Ascending aorta (tissue), 2 donors: ENCODE measurements at places on chromosomes 13 and 19.

- H3K27me3 ChIP-seq = no peaks in the 10 kb centered on the region
- no peak overlapping the region for H3K4me3 ChIP-seq
- peaks cover 3% of the 10 kb centered on the region for H3K36me3 ChIP-seq
- H3K27ac ChIP-seq = no peak overlapping the region
- H3K4me1 ChIP-seq = no peaks in the 10 kb centered on the region
Measured at GRCh38 chr13:27112006-27112405, 59.6 kb downstream of the USP12 start.

GRCh38 chr13:59354665-59355369, 808.9 kb downstream of the DIAPH3 start:
- no peaks in the 10 kb centered on the region for H3K27me3 ChIP-seq
- H3K4me1 ChIP-seq = no peaks in the 10 kb centered on the region
- H3K4me3 ChIP-seq = no peak overlapping the region
- H3K27ac ChIP-seq = no peak overlapping the region

DNA sequence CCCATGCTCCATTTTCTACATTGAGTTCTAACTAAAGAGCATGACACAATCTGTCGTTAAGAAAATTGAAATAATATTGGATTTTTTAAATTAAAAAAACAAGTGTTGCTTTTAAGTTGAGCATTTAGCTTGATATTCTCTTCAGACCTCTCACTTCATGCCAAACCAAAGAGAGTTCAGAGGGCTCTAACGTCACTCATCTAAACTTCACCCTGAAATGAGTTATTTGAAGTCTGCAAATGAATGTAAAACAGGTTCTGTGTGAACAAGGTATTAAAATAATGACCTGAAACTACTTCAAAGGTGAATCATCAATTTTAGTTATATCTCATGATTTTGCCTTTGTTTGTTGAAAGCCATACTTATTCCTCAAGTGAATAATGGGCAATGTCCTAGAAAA, 61.8 kb downstream of the MRPL57 start:
- no peaks in the 10 kb centered on the region for H3K36me3 ChIP-seq
- no peak overlapping the region for H3K4me3 ChIP-seq
- H3K27me3 ChIP-seq = no peaks in the 10 kb centered on the region
- H3K4me1 ChIP-seq = no peaks in the 10 kb centered on the region
- H3K27ac ChIP-seq = no peak overlapping the region
- no peak for DNase-seq

DNA sequence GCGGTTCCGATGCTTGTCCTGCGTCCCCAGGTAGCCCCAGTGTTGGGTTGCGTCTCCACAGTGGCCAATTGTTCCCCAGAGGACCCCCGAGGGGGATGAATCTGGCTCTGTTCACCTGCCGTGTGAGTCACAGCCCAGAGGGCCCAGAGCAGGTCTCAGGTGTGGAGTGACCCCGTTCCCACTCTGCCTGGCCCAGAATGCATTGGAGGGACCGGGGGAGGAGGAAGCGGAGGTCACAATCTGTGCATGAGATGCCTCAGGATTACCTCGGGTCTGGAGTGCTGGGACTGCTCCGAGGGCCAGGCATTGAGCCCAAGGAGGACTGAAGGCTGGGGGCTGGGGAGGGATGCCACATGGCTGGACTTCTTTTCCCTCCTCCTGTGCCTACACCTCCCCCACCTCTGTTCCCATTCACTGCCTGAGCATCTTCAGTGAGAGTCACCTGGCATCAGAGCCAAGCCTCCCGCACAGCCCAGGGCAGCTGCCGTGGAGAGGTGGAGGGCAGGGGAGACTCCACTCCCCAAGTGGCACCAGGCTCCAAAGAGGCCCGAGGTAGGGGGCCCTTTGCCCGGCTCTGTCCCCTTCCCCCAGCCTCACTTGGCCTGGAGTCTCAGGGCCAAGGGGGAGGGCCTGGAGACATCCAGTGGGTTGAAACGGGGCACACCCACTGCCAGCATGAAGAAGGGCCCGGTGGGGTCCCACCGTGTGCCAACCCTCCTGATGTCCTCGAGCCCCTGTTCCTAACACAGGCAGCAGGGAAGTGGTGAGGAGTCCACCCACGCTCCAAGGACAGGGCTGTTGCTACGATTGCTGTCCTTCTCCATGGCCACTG, 81.1 kb downstream of the CHST8 start:
- H3K27me3 ChIP-seq = no peaks in the 10 kb centered on the region
- H3K27ac ChIP-seq = no peak overlapping the region
- DNase-seq = no peak
- H3K36me3 ChIP-seq = no peaks in the 10 kb centered on the region

DNA sequence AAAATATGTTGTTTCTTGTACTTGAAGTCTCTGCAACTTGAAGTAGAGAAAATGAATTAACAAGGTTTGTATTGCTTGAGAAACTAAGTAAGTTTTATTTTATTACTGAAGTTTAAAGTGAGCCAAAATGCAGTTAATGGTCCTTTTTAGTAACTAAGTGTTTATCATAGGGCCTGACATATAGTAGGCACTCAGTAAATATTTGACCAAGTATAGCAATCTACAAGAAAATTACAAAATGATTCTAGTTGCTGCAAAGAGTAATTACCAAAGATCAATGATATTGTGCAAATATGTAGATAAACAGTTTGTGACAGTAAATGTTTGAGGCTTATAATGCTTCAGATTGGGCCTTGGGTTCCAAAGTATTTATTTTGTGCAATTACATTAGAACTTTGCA, 2.4 kb upstream of the XPO4 start:
- H3K27me3 ChIP-seq = no peaks in the 10 kb centered on the region
- DNase-seq = no peak
- H3K4me1 ChIP-seq = peaks cover 10% of the 10 kb centered on the region
- no peaks in the 10 kb centered on the region for H3K36me3 ChIP-seq
- H3K27ac ChIP-seq = no peak overlapping the region
- H3K4me3 ChIP-seq = no peak overlapping the region

- H3K4me3 ChIP-seq = no peak overlapping the region
- H3K27ac ChIP-seq = no peak overlapping the region
- H3K4me1 ChIP-seq = peaks cover 24% of the 10 kb centered on the region
- H3K36me3 ChIP-seq = no peaks in the 10 kb centered on the region
- H3K27me3 ChIP-seq = no peaks in the 10 kb centered on the region
Measured at GRCh38 chr19:38211766-38212165, 12.3 kb downstream of the DPF1 start.

DNA sequence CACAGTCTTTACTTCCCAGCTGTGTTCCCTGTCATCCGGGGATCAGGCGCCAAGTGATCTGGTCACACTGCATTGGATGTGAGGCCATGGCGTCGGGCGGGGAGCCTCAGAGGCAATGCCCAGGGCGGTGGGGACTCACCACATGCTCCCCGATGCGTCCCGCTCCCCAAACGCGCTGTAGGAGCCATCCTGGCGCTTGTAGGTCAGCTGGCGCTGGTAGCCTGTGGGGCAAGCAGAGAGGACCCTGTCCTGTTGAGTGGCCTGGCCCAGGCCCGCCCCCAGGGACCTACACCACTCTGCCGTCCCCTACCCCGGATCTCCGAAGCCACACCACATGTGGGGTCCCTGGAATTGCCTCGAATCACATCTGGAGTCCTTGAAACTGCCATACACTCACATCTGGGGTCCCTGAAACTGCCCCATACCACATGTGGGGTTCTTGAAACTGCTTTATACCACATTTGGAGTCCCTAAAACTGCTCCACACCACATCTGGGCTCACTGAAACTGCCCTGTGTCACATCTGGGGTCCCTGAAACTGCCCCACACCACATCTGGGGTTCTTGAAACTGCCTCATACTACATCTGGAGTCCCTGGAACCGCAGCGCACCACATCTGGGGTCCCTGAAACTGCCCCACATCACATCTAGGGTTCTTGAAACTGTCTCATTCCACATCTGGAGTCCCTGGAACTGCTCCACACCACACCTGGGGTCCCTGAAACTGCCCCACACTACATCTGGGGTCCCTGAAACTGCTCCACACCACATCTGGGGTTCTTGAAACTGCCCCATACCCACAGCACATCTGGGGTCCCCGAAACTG, 33.2 kb downstream of the F2RL3 start:
- no peak overlapping the region for H3K4me3 ChIP-seq
- no peaks in the 10 kb centered on the region for H3K4me1 ChIP-seq
- no peak overlapping the region for H3K27ac ChIP-seq
- DNase-seq = no peak

DNA sequence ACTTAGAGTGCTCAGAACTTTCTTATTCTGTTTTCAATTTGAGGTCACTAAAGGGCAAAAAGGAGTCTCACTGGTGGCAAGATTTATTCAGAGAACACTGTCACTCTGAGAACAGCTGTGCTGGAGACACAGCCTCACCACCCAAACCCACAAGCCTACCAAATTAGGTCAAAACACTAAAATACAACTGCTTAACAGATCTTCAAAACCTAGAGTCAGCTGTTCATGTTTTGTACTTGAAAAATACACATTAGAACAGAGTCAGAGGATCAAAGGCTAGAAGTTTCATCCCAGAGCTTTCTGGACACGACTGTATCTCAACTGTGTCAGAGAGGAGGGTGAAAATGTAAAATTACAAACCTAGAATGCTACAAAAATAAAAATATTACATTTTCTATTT, 89.3 kb downstream of the MIPEP start:
- peak overlapping the region; percentile 4 for H3K27ac ChIP-seq
- no peaks in the 10 kb centered on the region for H3K4me1 ChIP-seq

DNA sequence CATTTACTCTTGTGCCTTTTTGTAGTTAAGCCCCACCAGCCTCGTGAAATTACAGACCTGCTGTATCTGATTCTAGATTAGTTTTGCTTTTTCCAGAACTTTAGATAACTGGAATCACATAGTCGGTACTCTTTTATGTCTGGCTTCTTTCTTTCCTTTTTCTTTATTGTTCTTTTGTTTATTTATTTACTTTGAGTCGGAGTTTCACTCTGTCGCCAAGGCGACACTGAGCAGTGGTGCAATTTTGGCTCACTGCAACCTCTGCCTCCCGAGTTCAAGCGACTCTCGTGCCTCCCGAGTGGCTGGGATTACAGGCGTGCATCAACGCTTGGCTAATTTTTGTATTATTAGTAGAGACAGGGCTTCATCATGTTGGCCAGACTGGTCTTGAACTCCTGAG, 6.0 kb upstream of the NCCRP1 start:
- no peak overlapping the region for H3K27ac ChIP-seq
- H3K36me3 ChIP-seq = no peaks in the 10 kb centered on the region
- no peaks in the 10 kb centered on the region for H3K4me1 ChIP-seq
- H3K27me3 ChIP-seq = no peaks in the 10 kb centered on the region

DNA sequence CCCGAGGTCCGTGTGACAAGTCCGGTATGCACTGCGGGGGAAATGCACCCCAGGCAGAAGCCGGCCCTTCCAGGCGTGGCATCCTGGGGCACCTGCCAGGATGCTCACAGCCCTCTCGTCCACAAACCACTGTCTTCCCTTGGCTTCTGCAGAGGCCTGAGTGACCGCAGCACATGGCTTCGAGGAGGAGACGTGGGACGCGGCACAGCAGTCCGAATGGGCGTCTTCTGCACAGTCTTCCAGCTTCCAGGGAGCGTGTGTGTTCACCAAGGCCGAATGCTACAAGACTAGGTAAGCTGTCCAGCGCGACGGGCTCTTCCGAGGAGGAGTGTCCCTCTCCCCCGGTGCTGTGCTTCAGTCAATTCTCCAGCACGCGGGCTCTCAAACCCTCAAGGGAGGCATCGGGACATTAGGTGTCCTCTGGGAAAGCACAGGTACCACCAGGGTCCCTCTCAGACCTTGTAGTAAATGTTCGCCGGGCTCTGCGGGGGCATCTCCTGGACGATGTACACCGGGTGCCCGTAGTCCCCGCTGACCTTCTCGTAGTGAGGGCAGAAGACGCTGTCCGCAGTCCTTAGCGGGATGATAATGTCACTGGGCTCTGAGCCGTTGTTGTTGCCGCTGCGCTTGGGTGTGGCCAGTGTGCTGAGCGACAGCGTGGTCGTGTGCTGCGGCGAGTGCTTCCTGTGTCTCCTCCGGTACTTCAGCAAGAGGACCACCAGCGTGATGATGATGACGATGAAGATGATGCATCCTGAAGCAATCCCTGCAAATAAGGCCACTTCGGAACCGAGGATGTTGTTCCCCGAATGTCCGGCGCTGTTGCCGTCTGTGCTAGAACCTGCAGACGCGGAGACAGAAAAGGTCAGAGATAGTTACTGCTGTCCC, 42.6 kb downstream of the EFNB2 start:
- peak overlapping the region; percentile 71 for H3K27ac ChIP-seq
- H3K4me3 ChIP-seq = no peak overlapping the region
- H3K4me1 ChIP-seq = peaks cover 20% of the 10 kb centered on the region
- no peaks in the 10 kb centered on the region for H3K27me3 ChIP-seq

DNA sequence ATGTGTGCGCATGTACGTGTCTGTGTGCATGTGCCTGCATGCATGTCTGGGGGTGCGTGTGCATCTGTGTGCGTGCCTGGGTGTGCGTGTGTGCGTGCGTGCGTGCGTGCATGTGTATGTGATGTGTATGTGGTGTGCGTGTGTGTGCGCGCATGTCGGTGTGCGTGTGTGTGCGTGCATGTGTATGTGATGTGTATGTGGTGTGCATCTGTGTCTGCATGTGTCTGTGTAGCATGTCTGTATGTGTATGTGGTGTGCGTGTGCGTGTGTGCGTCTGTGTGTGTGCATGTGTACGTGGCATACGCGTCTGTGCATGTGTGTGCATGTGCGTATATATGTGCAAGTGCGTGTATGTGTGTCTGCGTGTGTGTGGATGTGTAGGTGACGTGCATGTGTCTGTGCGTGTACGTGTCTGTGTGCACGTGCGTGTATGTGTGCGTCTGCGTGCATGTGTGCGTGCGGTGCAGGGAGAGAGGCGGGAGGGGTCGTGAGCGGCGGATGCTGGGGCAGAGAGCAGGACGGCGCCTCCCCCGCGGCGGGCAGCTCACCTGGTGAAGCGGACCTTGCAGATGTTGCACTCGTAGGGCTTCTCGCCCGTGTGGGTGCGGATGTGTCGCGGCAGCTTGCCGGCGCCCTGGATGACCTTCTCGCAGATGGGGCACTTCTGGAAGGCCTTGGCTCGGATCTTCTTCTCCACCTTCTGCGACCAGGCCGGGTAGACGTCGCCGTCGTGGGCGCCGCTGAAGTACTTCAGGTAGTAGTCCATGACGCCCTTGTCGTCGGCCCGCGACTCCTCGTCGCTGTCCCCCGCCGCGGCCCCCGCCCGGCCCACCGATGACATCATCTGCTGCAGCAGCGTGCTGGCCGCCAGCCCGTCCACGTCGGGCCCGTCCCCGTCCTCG, 13.0 kb downstream of the ZBTB7A start:
- H3K27ac ChIP-seq = no peak overlapping the region
- H3K36me3 ChIP-seq = peaks cover 38% of the 10 kb centered on the region
- DNase-seq = no peak
- peaks cover 26% of the 10 kb centered on the region for H3K4me1 ChIP-seq

DNA sequence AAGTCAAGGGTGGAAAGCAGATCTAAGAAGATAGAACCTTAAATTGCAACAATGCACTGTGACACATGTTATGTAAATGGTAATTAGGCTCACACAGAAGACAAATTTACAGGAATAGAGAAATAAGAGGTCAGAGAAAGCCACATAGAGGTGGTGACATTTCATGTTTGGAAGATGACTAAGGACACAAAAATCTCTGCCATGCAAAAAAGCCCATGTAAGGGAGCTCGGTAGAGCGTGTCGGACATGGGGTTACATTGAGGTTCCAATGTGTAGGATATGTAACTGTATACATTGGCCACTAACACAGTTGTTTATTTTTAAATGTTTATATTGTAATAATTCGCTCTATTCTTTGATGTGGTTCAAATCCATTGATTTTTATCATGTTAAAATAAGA, 33.7 kb downstream of the SUGT1 start:
- peaks cover 80% of the 10 kb centered on the region for H3K36me3 ChIP-seq
- no peak overlapping the region for H3K27ac ChIP-seq
- no peak overlapping the region for H3K4me3 ChIP-seq
- no peak for DNase-seq
- no peaks in the 10 kb centered on the region for H3K27me3 ChIP-seq
- no peaks in the 10 kb centered on the region for H3K4me1 ChIP-seq
